ENCODE measurements at places on chromosomes 5 and 9.

GRCh38 chr5:1247811-1248210 is 22.6 kb downstream of the SLC6A18 start:
- no peak for DNase-seq

- DNase-seq: no peak
These were observed 194.1 kb downstream of the RANBP17 start for GRCh38 chr5:171055875-171056454.

- no peak for DNase-seq
These were observed 43.2 kb downstream of the KCNMB1 start for GRCh38 chr5:170345971-170346370.

- no peak for DNase-seq
These were observed 41.6 kb downstream of the CLINT1 start for GRCh38 chr5:157817387-157817702.

DNA sequence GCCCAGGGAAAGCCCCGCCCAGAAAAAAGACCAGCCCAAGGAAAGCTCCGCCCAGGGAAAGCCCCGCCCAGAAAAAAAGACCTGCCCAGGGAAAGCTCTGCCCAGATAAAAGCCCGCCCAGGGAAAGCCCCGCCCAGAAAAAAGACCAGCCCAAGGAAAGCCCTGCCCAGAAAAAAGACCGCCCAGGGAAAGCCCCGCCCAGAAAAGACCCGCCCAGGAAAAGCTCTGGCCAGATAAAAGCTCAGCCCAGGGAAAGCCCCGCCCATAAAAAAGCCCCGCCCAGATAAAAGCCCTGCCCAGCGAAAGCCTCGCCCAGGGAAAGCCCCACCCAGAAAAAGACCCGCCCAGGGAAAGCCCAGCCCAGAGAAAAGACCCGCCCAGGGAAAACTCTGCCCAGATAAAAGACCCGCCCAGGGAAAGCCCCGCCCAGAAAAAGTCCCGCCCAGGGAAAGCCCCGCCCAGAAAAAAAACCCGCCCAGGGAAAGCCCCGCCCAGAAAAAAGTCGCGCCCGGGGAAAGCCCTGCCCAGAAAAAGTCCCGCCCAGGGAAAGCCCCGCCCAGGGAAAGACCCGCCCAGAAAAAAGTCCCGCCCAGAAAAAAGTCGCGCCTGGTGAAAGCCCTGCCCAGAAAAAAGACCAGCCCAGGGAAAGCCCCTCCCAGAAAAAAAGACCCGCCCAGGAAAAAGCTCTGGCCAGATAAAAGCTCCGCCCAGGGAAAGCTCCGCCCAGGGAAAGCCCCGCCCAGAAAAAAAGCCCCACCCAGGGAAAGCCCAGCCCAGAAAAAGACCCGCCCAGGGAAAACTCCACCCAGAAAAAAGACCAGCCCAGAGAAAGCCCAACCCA is 11.9 kb downstream of the GRIN1 start:
- peak; percentile 59 for DNase-seq

GRCh38 chr9:134496413-134497282 is 145.0 kb upstream of the COL5A1 start:
- DNase-seq: no peak

DNA sequence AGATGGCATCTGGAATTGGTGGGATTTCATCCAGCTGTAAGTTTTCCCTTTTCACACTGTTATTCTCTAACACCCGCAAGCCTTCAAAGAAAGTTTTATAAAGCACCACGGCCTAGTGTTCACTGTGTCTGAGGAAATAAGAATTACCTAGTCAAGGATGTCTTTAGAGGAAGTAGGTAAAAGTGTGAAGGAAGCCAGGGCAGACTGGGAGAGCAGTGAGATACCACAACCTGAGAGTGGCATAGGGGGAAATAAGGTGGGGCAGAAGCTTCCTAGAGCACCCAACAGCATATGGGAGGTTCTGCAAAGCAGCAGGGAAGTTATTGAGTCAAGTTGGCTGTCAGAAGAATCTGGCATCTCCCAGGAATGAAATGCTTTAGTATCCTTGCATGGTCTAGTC is 241.2 kb downstream of the CETN3 start:
- no peak for DNase-seq

- no peak for DNase-seq
These were observed 39.8 kb downstream of the ANXA2R start for GRCh38 chr5:43000111-43000840.

DNA sequence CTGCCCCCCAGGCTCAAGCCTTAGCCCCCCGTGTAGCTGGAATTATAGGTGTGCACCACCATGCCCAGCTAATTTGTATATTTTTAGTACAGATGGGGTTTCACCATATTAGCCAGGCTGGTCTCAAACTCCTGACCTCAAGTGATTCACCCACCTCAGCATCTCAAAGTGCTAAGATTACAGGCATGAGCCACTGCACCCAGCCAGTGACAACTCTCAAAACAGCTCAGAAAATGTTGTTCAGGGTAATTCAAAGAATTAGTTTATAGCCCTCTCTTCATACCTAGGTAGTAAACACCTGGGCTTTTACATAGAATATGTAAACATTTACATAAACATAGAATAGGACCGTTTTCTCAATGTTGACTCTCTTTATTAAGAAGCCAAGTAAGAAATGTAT is 168.7 kb downstream of the ENC1 start:
- DNase-seq: no peak

DNA sequence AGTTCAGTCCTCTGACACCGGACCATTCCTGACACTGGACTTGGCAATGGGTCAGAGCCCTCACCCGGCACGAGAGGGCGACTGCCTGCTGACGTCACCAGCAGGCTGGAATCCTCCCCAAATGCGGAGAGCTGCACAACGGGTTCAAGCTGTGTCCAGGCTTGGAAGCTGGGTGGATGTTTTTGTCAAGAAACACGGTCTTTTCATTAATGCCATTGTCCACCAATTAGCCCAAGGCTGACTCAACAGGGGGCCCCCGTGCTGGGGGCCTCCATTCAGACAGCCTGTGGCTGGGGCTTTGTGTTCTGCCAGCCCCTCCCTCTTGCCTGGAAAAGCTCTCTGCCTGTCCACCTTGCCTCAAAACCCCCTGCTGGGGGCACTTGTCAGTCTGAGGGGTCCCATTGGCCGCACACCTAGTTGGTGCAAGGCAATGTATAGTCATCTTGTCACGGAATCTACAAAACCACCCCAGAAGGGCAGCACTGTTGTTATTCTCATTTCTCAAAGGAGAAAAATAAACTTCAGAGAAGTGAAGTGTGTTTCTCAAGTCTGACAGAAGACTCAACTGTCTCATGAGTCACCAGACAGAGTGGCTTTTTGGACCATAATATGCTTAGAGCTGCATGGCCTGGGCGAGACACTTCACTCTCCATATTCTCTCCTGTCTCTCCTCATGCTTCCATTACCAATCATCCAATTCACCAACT is 24.6 kb downstream of the NDUFA8 start:
- DNase-seq: no peak

DNA sequence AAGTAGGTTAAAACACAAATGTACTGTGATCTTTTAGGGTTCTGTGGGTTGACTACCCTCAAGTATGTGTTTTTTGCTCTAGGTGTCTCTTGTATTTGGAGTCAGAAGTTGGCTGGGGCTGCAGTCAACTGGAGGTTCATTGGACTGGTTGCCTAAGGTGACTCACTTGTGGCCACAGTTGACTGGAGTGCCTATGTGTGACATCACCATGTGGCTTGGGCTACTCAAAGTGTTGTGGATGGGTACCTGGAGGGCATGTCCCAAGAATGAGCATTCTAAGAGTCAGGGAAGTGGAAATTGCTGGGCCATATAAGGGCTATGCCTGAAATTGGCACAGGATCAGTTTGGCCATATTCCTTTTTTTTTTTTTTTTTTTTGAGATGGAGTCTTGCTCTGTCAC is 27.4 kb downstream of the SNX30 start:
- DNase-seq: no peak

GRCh38 chr5:167247816-167248215 is 1043.6 kb upstream of the WWC1 start:
- DNase-seq: no peak

- no peak for DNase-seq
These were observed 97.1 kb upstream of the TAF11L2 start for GRCh38 chr5:17400724-17401469.

DNA sequence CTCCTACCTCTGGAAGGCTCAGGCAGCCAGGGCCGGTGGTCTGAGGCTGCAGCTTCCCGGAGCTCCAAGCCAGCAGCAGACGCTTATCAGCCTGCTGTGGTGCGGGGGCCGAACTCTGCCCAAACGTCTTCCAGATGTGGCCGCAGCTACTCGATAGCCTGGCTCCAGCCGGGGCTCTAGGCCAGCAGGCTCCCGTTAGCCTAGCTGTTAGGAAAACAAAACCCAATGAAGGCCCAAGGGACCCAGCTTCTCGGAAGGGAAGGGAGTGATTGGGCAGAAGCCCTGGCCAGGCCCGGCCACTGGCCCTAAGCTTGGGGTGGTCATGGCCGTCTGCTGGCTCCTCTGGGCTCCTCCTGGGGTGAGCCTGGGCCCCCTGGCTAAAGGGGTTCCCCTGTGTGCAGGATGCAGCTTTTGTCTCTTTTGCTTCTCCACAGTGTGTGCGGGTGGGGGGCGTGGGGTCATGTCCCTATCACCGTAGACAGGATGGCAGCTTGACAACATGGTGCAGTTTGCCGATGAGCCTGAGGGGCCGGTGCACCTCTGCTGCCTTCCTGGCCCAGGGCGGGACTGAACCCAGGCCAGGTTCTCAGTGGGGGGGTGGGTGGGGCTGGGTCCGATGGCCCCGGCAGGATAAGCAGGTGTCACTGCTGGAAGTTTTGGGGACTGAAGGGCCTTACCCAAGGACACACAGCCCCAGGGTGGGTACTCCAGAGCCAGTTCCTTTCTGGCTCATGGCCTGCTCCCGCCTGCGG is 18.7 kb downstream of the MYMK start:
- no peak for DNase-seq

DNA sequence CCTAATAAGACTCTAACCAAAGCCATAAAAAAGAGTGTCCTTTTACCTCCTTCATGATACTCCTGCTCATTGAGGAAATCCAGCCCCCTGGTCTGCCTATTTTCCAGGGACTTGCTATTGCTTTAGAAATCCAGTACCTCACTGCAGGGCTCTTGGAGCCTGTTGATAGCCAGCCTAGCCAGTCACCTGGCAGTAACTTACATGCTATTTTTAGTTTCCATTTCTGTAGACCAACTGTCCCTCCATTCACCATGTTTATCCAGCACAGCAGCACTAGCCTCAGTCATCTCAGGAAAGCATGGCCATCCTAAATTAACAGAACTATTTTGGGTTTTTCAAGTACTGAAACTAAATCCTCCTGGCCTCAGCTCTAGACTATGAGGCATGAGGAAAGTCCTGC is 91.5 kb upstream of the PHF24 start:
- no peak for DNase-seq

GRCh38 chr5:60633341-60633740 is 66.6 kb downstream of the DEPDC1B start:
- no peak for DNase-seq

DNA sequence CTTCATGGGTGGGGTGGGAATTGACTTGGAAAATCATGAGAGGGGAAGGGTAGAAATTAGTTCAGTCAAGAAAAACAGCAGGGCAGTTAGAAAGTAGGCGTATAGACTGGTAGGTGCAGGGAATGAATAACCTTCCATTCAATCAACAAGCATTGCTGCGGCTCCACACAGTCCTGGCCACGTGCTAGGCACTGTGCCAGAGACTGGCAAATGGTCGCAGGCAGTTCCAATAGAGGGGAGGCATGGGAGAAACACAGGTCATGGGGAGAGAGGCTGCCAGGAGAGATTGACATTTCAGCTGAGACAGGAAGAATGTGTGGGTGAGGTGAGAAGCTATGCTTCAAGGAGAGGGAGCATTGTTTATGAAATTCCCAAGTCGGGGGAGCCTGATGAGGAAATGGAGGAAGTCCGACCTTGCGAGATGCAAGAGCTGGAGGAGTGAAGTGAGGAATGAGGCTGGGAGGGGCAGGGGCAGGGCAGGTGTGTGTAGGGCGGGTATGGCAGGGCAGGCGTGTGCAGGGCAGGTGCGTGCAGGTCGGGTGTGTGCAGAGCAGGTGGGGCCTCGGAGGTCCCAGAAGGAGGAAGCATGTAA is 54.4 kb upstream of the PPARGC1B start:
- DNase-seq: no peak

DNA sequence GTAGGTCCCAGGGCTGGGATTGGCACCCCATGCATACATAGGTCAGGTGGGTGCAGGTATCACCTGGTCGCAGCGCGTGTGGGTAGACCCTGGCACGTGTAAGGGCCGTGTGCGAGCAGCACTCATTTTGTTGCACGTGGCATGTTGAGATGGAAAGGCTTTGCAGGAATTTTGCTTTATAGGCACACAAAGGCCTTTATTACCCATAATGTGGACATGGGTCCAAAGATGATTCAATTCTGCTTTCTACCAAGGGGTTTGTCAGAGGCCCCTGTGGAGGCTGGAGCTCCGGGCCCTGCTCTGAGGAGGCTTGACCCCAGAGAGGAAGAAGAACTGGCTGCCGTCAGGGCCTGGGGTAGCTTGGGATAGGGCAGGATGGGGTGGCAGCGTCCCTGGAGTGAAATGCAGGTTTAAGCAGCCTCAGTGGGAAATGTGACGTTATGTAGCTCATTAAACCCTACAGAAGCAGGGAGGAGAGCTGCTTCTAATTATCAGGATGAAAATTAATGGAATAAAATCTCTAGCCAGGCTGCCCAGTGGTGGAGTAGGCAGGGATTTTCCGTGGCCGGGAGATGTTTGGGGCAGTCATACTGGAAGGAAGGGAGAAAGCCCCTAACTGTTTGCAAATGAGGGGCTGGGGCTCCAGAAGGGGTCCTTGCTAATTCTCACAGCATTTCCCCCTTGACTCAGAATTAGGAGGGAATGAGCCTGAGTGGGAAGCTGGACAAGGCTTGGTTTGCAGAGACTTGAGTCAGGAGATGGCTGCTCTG is 103.3 kb upstream of the PITX1 start:
- no peak for DNase-seq

GRCh38 chr9:105656131-105656921 is 5.9 kb upstream of the TAL2 start:
- DNase-seq: no peak

DNA sequence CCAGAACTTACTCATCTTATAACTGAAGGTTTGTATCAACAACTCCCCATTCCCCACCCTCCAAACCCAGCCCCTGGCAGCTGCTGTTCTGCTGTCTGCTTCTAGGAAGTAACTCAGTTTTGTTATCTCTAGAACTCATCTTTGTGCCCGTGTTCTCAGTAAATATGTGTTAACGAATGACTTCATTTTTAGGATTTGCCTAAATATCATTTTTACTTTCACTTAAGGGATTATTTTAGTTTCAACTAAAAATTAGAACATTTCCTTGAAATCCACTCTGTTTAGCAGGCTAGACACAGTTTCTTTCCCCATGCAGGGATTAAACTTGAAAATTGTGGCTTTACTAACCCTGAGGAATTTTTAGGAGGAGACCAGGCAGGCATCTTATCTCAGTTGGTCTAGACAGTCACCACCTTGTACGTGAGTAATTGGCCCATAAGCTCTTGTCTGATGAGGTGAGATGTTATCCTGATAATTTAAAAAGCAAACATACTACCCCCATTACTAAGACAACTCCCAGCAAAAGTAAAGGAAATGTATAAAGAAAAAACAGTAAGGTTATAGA is 68.2 kb upstream of the TNFAIP8 start:
- peak; percentile 66 for DNase-seq
